ENCODE measurements at places on chromosomes 4 and X. TPM values are rescaled to one million over a fixed set of nuclear protein-coding genes. Genes with fewer than 3 reads are reported as not detected.

Gene ALB
- polyA plus RNA-seq, result not detected

Gene NKAP
- polyA plus RNA-seq, result 3.7 TPM

Gene KIF4A
- 6.5 TPM for polyA plus RNA-seq

Gene FRMD7
- polyA plus RNA-seq, result not detected

Gene TBC1D8B
- 11.5 TPM for polyA plus RNA-seq

Gene HTT-AS
- polyA plus RNA-seq, result not detected
